ENCODE measurements at places on chromosomes 6 and 20. TPM values are rescaled to one million over a fixed set of nuclear protein-coding genes. Genes with fewer than 3 reads are reported as not detected.

Gene OVOL2
- total RNA-seq = 3.6 TPM

DNA sequence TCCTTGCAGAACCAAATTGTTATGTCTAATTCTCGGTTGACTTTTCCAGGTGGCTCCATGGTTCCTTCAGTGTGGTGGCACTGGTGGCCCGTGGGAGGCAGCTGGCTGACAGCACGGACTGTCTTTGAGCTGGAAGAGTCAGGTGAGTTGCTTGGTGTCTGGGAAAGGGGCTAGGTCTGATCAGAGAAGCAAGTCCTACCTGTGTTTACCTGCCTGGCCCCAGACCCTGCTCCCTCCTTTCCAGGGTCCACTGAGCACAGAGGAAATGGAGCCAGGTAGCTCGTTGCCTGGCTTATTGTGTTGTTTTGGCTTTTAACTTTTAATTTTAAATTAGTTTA is 111.8 kb downstream of the BANF2 start:
- H3K27ac ChIP-seq = no peak overlapping the region
- no peaks in the 10 kb centered on the region for H3K36me3 ChIP-seq
- H3K4me1 ChIP-seq = peaks cover 39% of the 10 kb centered on the region
- H3K4me3 ChIP-seq = no peak overlapping the region
- no peak for DNase-seq

- no peak for DNase-seq
- H3K4me3 ChIP-seq = no peak overlapping the region
- no peaks in the 10 kb centered on the region for H3K27me3 ChIP-seq
- H3K36me3 ChIP-seq = no peaks in the 10 kb centered on the region
Measured at GRCh38 chr20:18032977-18033892, 24.5 kb downstream of the OVOL2 start.

Gene HLA-DRB1
- 30.3 TPM for total RNA-seq

Gene TFAP2A
- total RNA-seq = not detected

Gene ADIG
- total RNA-seq = not detected

- H3K27me3 ChIP-seq = no peaks in the 10 kb centered on the region
- no peak for DNase-seq
- H3K27ac ChIP-seq = no peak overlapping the region
- H3K4me1 ChIP-seq = no peaks in the 10 kb centered on the region
- H3K36me3 ChIP-seq = no peaks in the 10 kb centered on the region
Measured at GRCh38 chr20:40941133-40941610, 87.5 kb upstream of the TOP1 start.

DNA sequence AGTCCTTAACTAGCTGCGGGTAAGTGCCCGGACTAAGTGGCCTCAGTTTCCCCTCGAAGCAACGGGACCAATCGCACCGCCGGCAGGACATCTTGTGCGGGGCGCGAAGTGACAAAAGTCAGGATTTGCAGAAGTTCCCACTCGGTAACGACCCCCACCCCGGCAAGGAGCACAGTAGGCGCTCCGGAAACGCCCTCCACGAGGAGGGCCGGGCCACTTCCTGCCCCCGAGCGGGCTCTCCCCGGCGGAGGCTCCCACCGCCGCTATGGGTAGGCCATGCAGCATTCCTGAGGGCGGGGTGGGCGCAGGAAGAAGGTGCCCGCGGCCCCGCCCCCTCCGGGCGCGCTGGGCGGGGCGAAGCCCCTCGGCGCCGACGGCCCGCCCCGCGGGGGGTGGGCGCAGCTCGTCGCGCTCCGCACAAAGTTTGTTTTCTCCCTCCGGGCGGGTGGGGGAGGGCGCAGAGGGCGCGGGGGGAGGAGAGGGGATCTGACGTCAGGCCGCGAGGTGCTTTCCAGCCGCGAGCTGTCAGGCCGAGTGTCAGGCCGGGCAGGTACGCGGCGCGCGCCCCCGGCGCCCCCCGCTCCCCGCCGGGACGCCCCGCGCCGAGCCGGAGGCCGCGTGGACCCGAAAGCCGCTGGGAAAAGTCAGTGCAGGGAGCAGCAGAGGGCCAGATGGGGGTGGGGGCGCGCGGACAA is at the start of gene TGIF2:
Gene TGIF2, plus strand, starts transcription at position 495 of the 695 bp plus-strand sequence. CDS start 5,178 bp downstream, outside the sequence.
- H3K27me3 ChIP-seq = no peaks in the 10 kb centered on the region
- H3K27ac ChIP-seq = peak within 1 kb of the TSS; percentile 98
- H3K4me1 ChIP-seq = peaks cover 33% of the 10 kb centered on the region
- peak within 1 kb of the TSS; percentile 78 for H3K4me3 ChIP-seq

DNA sequence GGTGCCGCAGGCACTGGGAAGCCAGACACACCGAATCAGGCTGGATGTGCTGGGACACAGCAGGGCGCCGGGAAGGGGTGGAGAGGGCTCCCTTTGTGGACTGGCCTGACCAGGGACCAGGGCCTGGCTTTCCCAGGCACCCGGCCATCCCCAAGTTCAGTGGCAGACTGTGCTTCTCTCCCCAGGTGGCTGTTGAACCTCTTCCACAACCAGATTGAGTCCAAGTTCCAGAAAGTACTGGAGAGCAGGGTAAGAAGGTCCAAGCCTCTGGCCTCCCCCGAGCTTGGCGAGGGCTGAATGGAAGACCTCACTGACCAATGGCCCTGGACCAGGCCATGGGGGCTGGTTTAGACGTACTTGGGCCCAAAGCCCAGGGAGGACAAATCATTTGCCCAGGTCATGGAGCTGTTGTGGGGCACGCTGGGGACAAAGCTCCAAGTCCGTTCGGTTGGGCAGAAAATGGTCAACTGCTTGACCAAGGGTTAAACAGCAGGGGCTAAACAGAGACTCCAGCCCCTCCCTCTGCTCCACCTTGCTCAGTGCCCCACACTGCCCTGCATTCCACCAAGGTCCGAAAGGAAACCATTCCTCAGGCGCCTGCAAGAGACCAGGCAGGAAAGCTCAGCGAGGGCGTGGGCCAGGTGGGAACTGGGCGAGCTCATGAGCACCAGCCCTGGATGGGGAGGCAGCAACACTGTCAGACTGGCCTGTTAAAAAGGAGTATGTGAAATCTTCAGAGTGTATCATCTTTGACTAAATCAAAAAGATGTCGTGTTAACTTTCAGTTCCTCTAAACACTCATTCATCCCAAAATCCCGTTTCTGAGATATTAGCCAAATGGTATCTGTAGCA is 9.1 kb downstream of the LBP start:
- no peaks in the 10 kb centered on the region for H3K4me1 ChIP-seq
- no peaks in the 10 kb centered on the region for H3K27me3 ChIP-seq
- H3K27ac ChIP-seq = no peak overlapping the region
- no peak overlapping the region for H3K4me3 ChIP-seq

Gene RPS10
- 1,206 TPM for total RNA-seq

GRCh38 chr6:17397764-17398194 is 4.4 kb downstream of the CAP2 start:
- H3K4me3 ChIP-seq = no peak overlapping the region
- peak; percentile 6 for DNase-seq

- no peaks in the 10 kb centered on the region for H3K4me1 ChIP-seq
- peaks cover 5% of the 10 kb centered on the region for H3K36me3 ChIP-seq
- no peak overlapping the region for H3K4me3 ChIP-seq
Measured at GRCh38 chr6:149830731-149831307, 33.3 kb downstream of the LRP11 start.

DNA sequence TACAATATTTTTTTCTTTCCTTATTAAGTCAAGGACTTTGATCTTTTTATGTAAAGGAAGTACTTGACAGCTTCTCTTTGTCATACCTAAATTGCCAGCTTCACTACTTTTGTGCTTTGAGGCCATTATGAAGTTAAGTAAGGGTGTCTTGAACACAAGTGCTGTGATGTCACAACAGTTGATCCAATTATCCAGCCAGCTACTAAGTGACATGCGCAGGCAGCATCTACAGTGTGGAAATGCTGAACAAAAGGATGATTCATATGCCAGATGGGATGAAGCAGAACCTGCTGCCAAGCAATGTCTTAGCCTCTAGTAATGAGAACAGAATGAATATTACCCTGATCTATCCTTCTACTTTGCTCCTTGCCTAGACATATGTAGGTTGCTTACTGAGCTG is 68.3 kb upstream of the TMEM244 start:
- no peak for DNase-seq
- no peak overlapping the region for H3K27ac ChIP-seq
- H3K4me1 ChIP-seq = no peaks in the 10 kb centered on the region
- H3K36me3 ChIP-seq = no peaks in the 10 kb centered on the region
- H3K4me3 ChIP-seq = no peak overlapping the region

DNA sequence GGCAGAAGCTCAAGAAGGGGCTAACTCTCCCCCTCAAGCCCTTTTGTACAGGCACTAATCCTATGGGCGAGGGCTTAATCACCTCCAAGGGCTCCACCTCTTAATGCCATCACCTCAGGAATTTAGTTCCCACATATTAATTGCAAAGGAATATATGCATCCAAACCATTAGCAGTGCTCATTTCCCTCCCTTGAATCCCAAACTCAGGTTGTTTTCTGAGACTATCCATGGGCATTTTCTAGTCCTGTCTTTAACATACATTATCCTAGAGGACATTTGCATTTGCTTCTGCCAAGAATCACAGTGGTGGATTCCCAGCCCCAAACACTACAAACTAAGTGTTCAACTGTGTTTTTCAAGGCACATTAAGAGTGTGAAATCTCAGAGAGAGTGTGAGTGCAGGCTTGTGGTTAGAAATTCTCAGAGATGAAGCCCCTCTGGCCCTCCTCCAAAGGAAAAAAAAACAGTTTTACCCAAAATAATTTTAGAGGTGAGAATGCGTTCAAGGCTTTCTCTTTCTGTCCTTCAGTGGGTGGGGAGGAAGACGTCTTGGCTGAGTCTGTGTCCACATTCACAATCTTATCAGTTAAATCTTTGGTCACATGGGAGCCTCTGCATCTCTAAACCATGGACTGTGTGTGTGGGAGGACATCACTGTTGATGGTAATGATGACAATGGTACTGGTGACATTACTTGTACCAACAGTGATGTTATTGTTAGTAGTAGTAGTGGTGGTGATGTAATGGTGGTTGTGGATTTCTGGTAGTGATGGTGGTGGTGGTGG is 59.3 kb downstream of the SYNDIG1 start:
- no peak for DNase-seq
- H3K36me3 ChIP-seq = no peaks in the 10 kb centered on the region
- no peaks in the 10 kb centered on the region for H3K27me3 ChIP-seq

- no peak overlapping the region for H3K27ac ChIP-seq
- no peaks in the 10 kb centered on the region for H3K36me3 ChIP-seq
- no peaks in the 10 kb centered on the region for H3K27me3 ChIP-seq
- no peak overlapping the region for H3K4me3 ChIP-seq
- no peak for DNase-seq
- peaks cover under 1% of the 10 kb centered on the region for H3K4me1 ChIP-seq
Measured at GRCh38 chr20:10474606-10475184, 39.6 kb downstream of the SLX4IP start.

DNA sequence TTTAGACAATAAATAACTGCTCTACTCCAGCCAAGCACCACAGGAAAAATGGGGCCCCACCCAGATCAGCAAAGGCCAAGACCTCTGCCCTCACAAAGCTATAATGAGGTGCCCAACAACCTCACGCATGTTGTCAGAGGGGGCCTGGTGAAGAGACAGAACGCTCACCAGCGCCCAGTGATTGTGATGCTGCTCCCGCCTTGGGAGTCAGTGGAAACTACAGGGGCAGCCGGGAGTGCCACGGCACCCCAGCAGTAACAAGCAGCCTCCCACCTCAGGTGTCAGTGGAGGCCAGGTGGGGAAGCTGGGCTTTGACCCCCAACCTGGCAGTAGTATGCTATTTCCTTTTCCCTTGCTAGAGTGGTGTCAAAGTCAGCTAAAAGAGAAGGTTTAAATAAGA is 47.4 kb downstream of the TCP11 start:
- peaks cover 11% of the 10 kb centered on the region for H3K4me1 ChIP-seq
- no peaks in the 10 kb centered on the region for H3K27me3 ChIP-seq
- DNase-seq = no peak
- H3K36me3 ChIP-seq = peaks cover 5% of the 10 kb centered on the region

All from body of pancreas (tissue), 4 donors.